Left lung (tissue), 14 donors: ENCODE measurements at places on chromosomes 5 and 9. TPM values are rescaled to one million over a fixed set of nuclear protein-coding genes. Genes with fewer than 3 reads are reported as not detected.

PAX5 gene
- total RNA-seq = 0.65 TPM

PRRX2 gene
- 1.7 TPM for total RNA-seq

- H3K4me1 ChIP-seq = peaks cover 5% of the 10 kb centered on the region
- no peaks in the 10 kb centered on the region for H3K36me3 ChIP-seq
- no peaks in the 10 kb centered on the region for H3K27me3 ChIP-seq
- no peak overlapping the region for H3K27ac ChIP-seq
Observed at GRCh38 chr9:85432599-85432998, 309.2 kb downstream of the AGTPBP1 start.

GRCh38 chr9:115127191-115127817 lies 9.3 kb upstream of the TNC start:
- no peak for DNase-seq
- no peak overlapping the region for H3K4me3 ChIP-seq
- no peak overlapping the region for H3K27ac ChIP-seq
- H3K4me1 ChIP-seq = no peaks in the 10 kb centered on the region

DNA sequence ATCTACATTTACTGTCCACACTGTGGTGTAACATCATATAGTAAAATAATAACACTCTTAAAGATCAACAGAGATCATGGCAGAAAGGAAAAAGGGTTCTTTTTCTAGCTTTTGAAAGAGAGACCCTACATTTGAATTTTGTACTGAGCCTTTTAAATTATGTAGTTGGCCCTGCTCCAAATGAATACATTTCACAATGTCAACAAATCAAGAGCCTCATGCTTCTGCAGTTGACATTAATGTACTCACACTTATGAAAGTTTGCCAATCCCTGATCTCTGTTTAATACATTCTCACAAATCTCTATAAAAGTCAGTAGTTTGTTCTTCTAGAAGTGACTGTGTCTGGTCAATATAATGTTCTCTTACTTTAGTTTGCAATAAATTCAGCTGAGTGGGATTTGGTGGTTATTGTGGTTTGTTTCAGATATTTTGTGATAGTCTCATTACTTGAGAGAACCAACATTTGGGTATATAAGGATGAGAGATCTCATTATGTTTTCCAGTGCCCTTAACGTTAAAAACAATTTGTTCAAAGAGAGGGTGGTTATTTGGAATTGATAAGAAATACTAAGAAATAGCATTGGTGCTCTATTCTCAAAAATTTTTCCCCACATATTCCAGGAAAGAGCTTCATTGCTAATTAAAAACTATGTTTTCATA lies 277.8 kb upstream of the FTMT start:
- H3K27me3 ChIP-seq = no peaks in the 10 kb centered on the region
- no peak overlapping the region for H3K4me3 ChIP-seq
- H3K4me1 ChIP-seq = no peaks in the 10 kb centered on the region
- DNase-seq = peak; percentile 5
- H3K36me3 ChIP-seq = no peaks in the 10 kb centered on the region

DNA sequence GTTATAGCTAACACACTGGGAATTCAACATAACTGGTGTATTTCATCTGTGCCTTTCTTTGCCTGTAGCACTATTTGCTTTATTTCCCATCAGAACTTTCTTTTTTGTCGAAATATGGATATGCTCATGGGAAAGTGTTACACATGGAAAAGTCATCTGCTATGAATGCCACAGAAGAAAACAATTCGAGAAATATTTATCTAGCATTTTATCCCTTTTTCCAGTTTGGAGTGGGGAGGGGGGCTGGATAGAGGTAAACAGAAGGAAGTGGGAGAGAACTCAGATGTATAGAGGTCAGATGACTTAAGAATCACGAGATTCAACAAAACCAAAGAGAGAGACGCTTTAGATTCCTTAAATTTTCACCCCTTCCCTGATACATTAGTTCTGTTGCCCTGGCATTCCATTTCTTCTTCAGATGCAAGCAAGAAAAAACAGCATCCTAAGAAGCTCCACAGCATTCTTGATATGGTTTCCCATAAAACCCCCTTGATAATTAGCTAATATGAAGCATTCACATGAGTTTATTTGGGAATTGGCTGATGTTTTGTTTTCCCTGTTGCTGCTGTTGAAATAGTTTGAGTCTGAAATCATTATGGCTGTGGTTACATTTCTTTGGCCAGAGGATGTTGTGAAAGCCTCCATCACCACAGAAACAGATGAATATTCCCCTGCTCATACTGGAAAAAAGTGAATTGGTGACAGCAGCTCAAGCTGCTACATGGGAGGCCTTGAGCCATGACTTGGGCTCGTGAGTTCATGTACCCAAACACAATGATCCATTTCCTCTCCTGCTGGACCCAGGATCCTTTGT lies 335.8 kb upstream of the DAB2 start:
- peaks cover 15% of the 10 kb centered on the region for H3K4me1 ChIP-seq
- peak overlapping the region; percentile 71 for H3K27ac ChIP-seq
- peak; percentile 56 for DNase-seq

DNA sequence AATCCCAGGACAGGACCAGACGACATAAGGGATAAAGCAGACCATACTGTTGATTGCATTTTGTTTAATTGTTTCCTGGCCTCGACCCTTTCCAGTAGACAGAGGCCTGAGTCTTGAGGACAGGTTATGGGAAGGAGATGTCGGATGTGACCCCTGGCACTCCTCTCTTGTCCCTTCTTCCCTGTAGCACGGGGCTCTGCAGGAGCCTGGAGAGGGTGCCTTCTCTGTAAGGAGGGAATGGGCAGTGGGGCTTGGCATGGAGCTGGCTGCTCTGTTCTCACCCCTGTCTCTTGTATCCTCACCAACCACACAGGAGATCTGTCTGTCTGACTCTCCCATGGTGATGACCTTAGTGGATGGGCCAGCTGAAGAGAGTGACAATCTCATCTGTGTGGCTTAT lies 40.1 kb upstream of the SLC2A8 start:
- no peaks in the 10 kb centered on the region for H3K36me3 ChIP-seq
- no peak for DNase-seq
- no peak overlapping the region for H3K27ac ChIP-seq
- no peaks in the 10 kb centered on the region for H3K4me1 ChIP-seq

- H3K4me1 ChIP-seq = peaks cover 3% of the 10 kb centered on the region
- DNase-seq = no peak
- H3K36me3 ChIP-seq = no peaks in the 10 kb centered on the region
- H3K4me3 ChIP-seq = no peak overlapping the region
Observed at GRCh38 chr5:54083851-54084250, 226.5 kb downstream of the ARL15 start.

DNA sequence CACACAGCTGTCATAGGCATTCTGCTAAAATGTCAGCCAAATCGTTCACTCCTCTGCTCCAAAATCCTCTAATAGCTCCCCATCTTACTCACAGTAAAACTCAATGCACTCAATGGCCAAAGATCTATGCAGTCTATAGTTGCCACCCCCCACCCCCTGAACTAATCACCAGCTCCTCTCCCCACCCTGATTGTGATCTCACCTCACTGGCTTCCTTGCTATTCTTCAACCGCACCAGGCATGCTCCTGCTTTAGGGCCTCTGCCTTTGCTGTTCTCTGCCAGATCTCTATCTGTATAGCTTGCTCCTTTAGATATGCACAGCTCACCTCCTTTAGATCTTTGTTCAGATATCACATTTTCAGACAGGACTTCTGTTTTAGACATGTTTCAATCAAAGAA lies 33.2 kb upstream of the SNX2 start:
- no peak for DNase-seq
- no peaks in the 10 kb centered on the region for H3K36me3 ChIP-seq
- no peak overlapping the region for H3K4me3 ChIP-seq
- no peaks in the 10 kb centered on the region for H3K4me1 ChIP-seq
- H3K27ac ChIP-seq = no peak overlapping the region
- H3K27me3 ChIP-seq = no peaks in the 10 kb centered on the region

DNA sequence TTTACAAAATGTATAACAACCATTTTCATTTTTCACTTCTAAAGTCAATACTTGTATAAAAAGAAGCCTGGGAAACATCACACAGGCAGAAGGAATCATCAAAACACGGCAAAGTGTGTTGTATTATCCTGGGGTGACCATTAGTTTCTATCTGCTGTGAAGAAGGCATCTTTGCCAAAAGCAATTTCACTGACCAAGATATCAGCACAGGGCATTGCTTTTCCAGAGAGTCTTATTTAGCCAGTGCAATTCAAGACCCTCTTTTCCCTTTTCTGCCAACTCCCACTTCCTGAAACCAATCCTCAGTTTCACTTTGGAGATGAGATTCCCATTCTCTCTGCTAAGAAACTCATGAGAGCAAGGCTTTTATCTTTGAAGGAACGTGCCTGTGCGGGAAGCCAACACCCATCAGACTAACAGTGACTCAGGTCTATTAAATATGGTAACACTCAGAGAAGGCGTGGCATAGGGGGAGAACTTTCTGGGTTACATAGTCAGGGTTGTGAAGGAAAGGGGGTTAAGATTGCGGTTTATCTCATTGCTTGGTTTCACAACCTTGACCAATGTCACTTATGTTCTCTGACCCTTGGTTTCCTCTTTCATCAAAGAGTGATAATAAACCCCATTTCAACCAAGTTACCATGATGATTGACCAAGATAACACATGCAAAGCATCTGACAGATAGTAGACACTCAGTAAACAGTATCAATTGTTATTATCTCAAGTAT lies 666.9 kb upstream of the KLF4 start:
- H3K27me3 ChIP-seq = no peaks in the 10 kb centered on the region
- peaks cover 18% of the 10 kb centered on the region for H3K4me1 ChIP-seq
- no peak for DNase-seq
- no peaks in the 10 kb centered on the region for H3K36me3 ChIP-seq
- no peak overlapping the region for H3K27ac ChIP-seq
- H3K4me3 ChIP-seq = no peak overlapping the region

TXNDC8 gene
- not detected for total RNA-seq
